Activated CD4-positive, alpha-beta T cell treated with anti-CD3 and anti-CD28 coated beads, Interleukin-2, amount 50 U/mL, for 1 hour (primary cell): ENCODE measurements at places on chromosomes 7 and 10.

- DNase-seq, result no peak
Measured at GRCh38 chr7:132782777-132783640, 206.7 kb upstream of the PLXNA4 start.

GRCh38 chr7:16875861-16876260, 5.9 kb downstream of the AGR3 start:
- no peak for DNase-seq

DNA sequence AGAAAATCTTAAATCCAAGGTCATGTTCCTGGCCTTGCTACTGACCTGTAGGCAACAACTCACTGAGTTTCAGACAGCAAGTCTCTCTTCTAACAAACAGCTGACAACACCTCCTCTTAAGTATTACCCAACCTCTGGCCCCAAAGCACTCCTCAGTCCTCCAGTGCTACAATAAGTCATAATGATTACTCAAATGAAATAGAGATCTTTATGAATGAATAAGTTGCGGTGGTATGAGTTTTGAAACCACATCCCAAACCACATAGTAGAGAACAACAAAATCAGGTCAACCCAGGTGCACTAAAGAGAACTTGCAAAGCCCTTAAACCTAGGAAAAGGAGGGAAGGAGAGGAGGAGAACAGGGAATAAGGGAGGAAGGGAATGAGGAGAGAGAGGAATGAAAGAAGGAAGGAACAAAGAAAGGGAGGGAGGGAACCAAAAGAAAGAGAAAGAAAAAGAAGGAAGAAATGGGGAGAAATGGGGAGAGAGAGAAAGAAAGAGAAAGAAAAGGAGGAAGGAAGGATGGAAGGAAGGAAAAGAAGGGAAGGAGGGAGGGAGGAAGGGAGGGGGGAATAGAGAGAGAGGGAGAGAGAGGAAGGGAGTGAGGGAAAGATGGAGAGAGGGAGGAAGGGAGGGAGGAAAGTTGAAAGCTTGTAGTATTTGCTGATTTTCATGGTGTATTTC, 142.8 kb upstream of the CALCR start:
- no peak for DNase-seq

DNA sequence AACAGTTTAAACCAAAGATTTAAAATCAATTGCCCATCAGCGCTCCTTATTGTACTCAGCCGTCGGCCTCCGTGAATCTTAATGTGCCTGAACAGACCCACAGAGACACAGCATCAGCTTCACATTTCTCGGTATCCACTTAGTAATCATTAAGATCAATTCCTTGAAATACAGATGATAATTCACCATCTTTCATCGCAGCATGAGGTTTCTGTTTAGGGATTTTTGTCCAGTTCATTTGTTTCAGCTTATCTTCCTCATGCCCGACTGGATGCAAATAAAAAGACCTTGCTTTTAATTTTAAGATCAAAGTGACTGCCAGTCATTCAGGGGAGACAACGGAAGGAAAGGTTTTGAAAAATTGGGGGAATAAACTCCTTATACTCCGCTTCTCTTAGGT, 207.8 kb downstream of the WDR37 start:
- DNase-seq, result no peak

DNA sequence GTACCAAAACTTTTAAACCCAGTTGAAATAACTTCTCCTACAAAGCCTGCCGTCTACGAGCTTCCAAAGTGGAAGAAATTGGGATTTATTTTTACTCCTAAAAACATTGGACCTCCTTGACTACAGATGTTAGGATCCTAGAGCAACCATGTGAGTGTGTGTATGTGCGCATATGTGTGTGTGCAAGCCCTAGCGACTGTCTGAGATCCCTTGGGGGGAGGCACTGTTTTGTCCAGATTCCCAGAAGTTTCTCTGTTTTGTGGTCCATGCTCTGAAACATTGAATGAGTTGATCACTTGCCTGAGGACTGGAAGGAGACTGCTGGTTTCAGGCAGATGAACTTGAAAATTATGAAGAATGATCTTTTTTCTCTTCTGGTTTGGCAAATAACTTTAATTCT, 312.3 kb upstream of the ZNF32 start:
- DNase-seq, result no peak

- no peak for DNase-seq
Measured at GRCh38 chr7:74637745-74638144, 19.8 kb upstream of the GTF2I start.

GRCh38 chr10:69459101-69459790, 8.0 kb downstream of the TSPAN15 start:
- DNase-seq, result no peak

DNA sequence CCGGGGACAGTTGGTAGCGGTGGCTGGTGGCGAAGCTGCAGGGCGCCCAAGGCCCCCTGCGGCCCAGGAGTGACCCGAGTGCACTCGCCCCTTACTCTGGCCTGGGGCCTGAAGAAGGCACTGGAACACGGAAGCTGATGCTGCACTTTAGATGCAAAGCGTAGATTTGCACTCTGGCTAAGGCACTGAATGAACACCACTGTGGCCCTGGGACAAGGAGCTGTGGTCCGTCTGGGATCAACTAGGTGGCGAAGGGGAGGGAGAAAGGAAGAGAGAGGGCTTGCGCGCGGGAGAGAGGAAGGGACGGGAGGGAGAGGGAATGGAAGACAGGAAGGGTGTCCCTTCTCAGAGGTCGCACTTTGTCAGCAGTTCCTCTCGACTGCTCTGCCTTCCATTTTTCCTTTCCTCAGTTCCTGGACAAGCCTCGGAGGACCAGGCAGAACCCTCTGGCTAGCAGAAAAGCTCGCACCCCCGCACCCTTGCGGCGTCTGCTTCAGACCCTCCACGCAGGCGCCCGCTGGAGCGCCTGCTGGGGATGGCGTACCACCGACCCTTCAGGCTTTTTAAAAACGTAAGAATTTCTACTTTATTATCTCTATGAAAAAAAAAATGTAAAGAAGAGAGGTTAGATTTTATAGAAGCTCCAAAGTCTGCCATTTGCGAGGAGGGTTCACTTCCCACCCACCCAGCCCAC, 1.2 kb downstream of the FERD3L start:
- DNase-seq, result no peak

GRCh38 chr10:112873541-112873940, 76.5 kb upstream of the TCF7L2 start:
- DNase-seq, result no peak

- DNase-seq, result no peak
Measured at GRCh38 chr10:29634764-29635625, at the start of gene SVIL. Gene SVIL, minus strand, starts transcription at chr10:29634971. Its CDS starts 79,913 bp downstream, at chr10:29555058.

DNA sequence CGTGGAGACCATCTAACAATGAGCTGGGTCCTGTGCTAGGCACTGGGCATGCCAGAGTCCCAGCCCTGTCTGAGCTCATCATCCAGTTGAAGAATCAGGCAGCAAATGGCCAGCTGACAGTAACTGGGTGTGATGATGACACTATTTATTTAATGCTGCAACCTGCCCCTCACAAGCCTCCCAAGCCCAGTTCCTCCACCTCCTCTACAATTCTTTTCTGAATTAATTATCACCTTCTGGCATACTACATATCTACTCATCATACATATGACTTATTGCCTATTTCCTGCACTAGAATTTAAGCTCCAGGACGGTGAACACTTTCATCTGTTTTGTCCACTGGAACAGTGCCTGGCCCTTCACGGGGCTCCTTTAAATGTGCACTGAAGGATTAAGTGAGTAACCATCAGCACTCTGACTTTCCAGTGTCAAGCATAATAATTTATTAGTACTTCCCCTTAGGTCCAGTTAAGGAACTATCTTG, 96.7 kb upstream of the LAMB4 start:
- DNase-seq, result no peak

DNA sequence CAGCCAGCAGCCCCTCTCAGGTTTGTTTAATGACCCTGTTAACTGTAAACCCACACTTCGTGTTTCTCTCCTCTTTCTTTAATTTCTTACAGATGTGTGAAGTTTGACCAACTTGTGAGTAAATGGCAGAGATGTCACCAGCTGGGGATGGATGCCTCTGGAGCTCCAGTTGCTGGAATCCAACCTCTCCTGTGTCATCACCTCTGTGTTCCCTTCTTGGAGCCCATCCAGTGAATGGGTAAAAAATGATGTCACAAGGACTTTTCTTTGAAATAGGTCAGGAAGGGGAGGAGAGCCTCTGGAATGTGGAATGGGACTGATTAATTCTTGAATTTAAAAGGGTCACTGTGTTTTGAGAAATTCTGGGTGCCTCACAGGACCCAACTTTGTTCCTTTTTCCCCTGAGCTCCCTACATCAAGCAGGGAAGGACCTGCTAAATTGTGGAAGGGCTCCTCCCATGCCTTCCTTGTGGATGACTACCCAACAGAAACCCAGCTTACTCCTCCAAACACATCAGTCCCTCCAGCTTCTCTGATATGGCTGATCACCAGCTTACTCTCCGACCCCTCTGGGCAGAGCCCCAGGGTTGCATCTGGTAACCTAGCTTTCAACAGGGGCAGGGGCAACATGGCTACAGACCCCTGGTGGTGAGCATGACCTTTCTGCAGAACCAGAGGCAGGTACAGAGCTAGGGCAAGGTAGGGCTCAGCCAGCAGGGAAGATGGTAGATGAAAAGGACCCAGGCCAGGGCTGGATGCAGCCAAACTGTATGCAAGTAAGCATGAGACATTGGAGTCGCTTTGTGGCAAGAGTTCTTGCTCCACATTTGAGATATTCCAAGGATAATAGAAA, 67.5 kb downstream of the STRA8 start:
- DNase-seq, result no peak

GRCh38 chr7:102814025-102814471, 65.2 kb downstream of the FAM185A start:
- no peak for DNase-seq

- DNase-seq, result no peak
Measured at GRCh38 chr10:51699145-51699474, 285 bp downstream of the CSTF2T start.

DNA sequence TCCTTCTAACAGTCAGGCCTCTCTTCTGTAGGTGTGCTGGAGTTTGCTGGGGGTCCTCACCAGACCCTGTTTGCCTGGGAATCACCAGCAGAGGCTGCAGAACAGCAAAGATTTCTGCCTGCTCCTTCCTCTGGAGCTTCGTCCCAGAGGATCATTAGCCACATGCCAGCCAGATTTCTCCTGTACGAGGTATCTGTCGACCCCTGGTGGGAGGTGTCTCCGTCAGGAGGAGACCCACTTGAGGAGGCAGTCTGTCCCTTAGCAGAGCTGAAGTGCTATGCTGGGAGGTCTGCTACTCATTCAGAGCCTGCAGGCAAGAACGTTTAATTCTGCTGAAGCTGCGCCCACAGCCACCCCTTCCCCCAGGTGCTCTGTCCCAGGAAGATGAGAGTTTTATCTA, 611.1 kb upstream of the COBL start:
- no peak for DNase-seq

- no peak for DNase-seq
Measured at GRCh38 chr7:43647339-43647672, 64.4 kb downstream of the STK17A start.

DNA sequence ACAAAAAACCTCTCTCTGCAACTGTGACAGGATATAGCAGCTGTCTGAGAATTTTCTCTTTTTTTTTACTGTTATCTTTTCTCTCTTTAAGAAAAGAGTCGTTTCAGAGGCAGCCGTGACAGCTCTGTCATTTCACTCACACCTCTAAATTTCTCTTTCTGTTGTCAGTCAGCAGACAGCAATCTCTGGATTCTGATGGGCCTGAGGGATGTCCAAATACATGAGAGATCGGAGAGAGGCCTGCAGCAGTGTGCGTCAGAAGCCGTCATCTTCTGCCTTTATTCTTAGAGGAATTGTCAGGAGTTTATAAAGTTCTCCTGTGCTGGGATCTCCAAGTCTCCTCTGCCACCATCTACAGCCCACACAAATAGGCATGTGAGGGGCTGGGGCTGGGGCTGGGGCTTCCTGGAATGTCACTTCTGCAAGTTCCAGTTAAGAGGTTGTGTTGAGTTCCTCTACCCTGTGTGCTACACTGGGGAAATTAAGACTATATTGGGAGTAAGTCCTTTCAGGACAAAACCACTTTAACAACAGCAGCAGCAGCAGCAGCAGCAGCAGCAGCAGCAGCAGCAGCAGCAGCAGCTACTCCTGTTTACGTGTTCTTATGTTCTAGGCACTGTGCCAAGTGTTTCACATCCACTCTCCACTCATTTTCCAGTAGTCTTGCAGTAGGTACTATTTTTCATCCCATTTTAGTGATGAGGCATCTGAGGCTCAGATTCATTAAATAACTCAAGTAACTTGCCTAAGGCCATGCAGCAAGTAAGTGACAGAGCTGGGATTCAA, 541.3 kb downstream of the LRMDA start:
- no peak for DNase-seq

GRCh38 chr10:117086546-117086945, 51.5 kb downstream of the VAX1 start:
- DNase-seq, result no peak

- DNase-seq, result no peak
Measured at GRCh38 chr7:3879355-3880075, 578.5 kb downstream of the SDK1 start.

GRCh38 chr7:10106609-10107008, 867.1 kb upstream of the PHF14 start:
- no peak for DNase-seq

GRCh38 chr10:7428673-7429350, 18.0 kb upstream of the SFMBT2 start:
- no peak for DNase-seq

DNA sequence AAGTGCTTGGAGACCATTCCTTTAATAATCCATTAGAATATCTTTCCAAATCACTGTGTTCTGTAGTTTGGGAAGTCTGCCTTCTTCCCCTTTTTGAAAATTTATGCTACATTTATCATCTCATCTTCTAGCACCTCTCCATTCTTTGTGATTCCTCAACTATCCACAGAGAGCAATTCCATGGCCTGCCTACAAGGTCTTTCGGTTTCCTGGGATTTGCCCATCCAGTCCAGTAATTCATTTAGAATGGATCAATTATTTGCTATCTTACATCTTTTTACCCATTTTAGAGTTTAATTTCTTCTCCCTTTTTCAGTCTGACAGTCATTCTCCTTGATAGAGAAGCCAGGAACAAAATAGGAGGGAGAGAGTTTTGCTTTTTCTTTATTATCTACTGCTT, 179.8 kb downstream of the ST7 start:
- no peak for DNase-seq

DNA sequence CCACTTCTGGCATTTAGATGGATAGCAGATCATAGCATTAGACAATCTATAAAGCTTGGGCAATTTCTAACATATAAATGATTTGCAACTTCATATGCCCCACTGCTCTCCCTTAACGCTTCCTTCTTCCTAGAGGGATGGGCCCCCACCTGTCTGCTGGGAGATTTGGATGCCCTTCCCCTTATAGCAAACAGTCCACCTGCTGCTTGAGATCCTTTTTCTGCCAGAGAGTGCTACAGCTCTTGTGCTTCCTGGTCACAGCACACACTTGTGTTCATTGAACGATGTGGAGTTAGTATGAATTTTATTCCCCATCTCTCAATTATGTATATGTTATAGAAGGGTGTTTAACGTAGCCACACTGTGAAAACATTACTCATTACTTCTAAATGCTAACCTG, 10.4 kb upstream of the PCGF5 start:
- no peak for DNase-seq
